ENCODE measurements at places on chromosomes 3 and 15. TPM values are rescaled to one million over a fixed set of nuclear protein-coding genes. Genes with fewer than 3 reads are reported as not detected.
A peak's percentile ranks its signal among the peaks of the same experiment; 100 is the strongest.

ATP13A4 gene
- 7.9 TPM for total RNA-seq

DNA sequence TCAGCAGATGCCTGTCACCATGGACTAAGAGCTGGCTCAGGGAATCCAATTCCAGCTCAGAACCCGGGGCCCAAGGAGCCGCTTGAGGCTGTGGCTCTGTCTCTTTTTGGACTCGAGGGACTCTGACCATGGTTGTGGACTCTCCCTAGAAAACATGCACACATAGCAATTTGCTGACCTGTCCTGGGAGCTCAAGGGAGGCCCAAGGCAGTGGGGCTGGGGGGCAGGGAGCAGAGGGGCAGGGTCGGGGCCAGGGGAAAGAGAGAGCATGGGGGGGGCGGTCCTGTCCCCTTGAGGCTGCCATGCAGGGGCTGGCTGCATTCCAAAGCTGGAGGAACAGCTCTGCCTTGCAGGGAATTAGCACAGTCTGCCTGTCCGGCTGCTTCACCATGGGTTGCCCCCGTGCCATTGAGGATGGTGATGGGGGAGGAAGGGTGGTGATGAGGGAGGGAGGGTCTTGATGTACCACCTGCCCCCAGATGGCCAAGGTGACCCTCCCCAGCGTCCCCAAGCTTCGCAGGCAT is 190.1 kb downstream of the GOLGA6L6 start:
- H3K27me3 ChIP-seq = no peaks in the 10 kb centered on the region
- H3K4me3 ChIP-seq = no peak overlapping the region
- H3K36me3 ChIP-seq = no peaks in the 10 kb centered on the region

GOLGA8Q gene
- 0.26 TPM for total RNA-seq

DNA sequence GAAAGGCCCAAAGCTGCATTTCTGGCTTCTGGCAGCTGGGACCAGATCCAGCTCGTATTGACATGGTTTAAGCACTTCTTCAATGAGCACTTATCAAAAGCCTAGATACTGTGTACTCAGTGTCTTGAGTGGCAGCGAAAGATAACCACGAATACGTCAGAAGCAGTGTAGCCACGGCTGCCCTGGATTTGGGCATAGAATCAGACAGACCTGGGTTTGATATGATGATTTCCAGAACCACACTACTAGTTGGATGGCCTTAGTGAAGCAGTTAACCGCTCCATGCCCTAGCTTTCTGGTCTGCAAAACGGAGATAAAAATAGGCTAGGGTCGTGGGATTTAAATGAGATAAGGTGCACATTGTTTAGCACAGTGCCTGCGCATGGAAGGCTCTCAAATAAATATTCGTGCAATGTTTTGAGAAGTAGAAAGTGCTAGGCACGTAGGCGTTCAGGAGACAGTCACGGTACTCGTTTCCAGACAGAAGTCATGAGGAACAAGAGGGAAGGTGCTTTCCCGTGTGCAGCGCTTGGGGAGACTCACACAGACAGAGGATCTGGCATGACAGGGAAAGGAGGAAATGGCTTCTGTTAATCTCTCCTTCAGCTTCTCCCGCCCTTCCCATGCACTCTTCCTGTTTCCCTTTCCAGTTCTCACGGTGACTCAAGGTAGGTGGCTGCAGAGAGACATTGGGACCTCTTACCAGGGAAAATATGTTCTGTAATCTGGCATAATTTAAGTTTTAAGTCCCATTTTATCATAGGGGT is 70.3 kb downstream of the CCNL1 start:
- H3K4me3 ChIP-seq = no peak overlapping the region
- DNase-seq = peak; percentile 52
- peaks cover 47% of the 10 kb centered on the region for H3K4me1 ChIP-seq
- H3K27me3 ChIP-seq = no peaks in the 10 kb centered on the region
- H3K27ac ChIP-seq = peak overlapping the region; percentile 100
- no peaks in the 10 kb centered on the region for H3K36me3 ChIP-seq

DNA sequence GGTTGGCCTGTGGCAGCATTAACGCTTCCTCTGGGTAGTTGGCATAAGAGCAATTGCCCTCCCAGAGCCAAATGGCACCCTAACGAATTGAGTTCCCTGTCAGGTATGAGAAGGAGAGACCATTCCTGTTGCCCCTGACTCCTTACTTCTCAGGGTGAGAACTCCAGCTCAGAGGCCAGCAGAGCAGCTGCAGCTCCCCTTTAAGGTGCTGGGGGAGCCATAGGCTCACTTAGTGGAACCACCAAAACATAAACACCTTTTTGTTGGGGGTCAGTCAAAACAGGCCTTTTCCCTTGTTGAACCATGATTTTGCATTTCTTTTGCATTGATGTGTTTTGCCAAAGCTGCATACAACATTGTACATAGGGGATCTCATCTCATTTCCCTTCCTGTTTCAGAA is 28.1 kb upstream of the LHFPL4 start:
- H3K27me3 ChIP-seq = no peaks in the 10 kb centered on the region
- H3K4me1 ChIP-seq = no peaks in the 10 kb centered on the region
- no peaks in the 10 kb centered on the region for H3K36me3 ChIP-seq
- DNase-seq = no peak

CIB2 gene
- 3.4 TPM for total RNA-seq

SPTSSB gene
- not detected for total RNA-seq

DNA sequence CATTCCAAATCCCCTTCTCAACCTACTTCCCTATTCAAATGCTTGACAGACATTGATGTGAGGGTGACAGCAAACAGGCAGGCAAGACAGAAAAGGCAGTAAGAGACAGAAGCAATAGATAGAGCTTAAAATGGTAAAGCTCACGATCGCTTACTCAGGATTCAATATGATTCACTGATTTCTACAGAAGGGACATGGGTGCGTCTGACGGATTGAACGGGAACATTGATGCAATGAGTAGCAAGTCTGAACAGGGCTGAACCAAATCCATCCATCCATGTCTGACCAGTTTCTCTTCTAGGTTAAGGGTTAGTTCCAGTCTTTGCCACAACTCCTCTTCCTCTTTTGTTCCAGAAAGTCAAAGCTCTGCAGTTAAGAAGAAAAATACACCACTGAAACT is 35.1 kb downstream of the P2RY1 start:
- no peaks in the 10 kb centered on the region for H3K36me3 ChIP-seq
- DNase-seq = peak; percentile 31
- no peak overlapping the region for H3K4me3 ChIP-seq
- H3K4me1 ChIP-seq = no peaks in the 10 kb centered on the region

GRCh38 chr3:169980055-169980454 is 13.4 kb downstream of the SEC62 start:
- H3K4me1 ChIP-seq = no peaks in the 10 kb centered on the region
- no peaks in the 10 kb centered on the region for H3K27me3 ChIP-seq
- peaks cover 32% of the 10 kb centered on the region for H3K36me3 ChIP-seq

GRCh38 chr15:29141308-29142128 is 128.1 kb downstream of the NSMCE3 start:
- no peaks in the 10 kb centered on the region for H3K36me3 ChIP-seq
- H3K27ac ChIP-seq = no peak overlapping the region
- no peak overlapping the region for H3K4me3 ChIP-seq
- no peak for DNase-seq
- H3K4me1 ChIP-seq = peaks cover 13% of the 10 kb centered on the region
- H3K27me3 ChIP-seq = no peaks in the 10 kb centered on the region

GRCh38 chr15:47027322-47027946 is 689.9 kb upstream of the SEMA6D start:
- no peak overlapping the region for H3K4me3 ChIP-seq
- H3K4me1 ChIP-seq = no peaks in the 10 kb centered on the region
- DNase-seq = no peak
- H3K27ac ChIP-seq = no peak overlapping the region

EFL1 gene
- 33.0 TPM for total RNA-seq

GRCh38 chr15:70200511-70201424 is 103.1 kb upstream of the TLE3 start:
- no peak overlapping the region for H3K4me3 ChIP-seq
- DNase-seq = no peak
- H3K27ac ChIP-seq = no peak overlapping the region

SLC28A1 gene
- total RNA-seq = 0.26 TPM

GRCh38 chr15:98728082-98728810 is 79.9 kb downstream of the IGF1R start:
- no peaks in the 10 kb centered on the region for H3K36me3 ChIP-seq
- no peak for DNase-seq
- no peak overlapping the region for H3K4me3 ChIP-seq
- no peaks in the 10 kb centered on the region for H3K27me3 ChIP-seq
- H3K27ac ChIP-seq = peak overlapping the region; percentile 86
- H3K4me1 ChIP-seq = peaks cover 72% of the 10 kb centered on the region

- H3K27ac ChIP-seq = no peak overlapping the region
- peaks cover 11% of the 10 kb centered on the region for H3K4me1 ChIP-seq
- no peaks in the 10 kb centered on the region for H3K27me3 ChIP-seq
- DNase-seq = no peak
- no peak overlapping the region for H3K4me3 ChIP-seq
- peaks cover 8% of the 10 kb centered on the region for H3K36me3 ChIP-seq
Measured at GRCh38 chr3:15096046-15096445, 2.9 kb downstream of the RBSN start.

DNA sequence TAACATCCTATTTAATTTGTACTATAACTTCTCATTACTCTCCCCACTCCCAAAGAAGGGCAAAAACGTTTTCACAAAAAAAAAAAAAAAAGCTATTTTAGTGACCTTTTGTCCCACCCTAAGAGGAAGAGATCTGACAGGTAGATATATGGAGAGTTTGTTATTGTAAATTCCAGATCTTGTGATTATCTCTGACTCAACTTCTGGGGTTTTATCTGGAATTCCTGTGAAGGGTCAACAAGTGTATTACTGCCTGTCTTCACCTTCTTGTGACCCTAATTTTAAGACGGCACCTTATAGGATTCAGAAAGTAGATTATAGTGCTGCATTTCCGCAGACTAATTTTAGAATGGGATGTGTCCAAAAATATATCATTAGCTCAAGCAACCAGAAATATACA is 205.9 kb upstream of the CDIN1 start:
- H3K4me3 ChIP-seq = no peak overlapping the region
- no peak for DNase-seq
- no peaks in the 10 kb centered on the region for H3K27me3 ChIP-seq
- H3K36me3 ChIP-seq = no peaks in the 10 kb centered on the region
- no peaks in the 10 kb centered on the region for H3K4me1 ChIP-seq

ECE2 gene
- 18.8 TPM for total RNA-seq

GRCh38 chr3:14520967-14521366 is 19.2 kb downstream of the GRIP2 start:
- H3K27me3 ChIP-seq = no peaks in the 10 kb centered on the region
- no peak overlapping the region for H3K27ac ChIP-seq
- no peak for DNase-seq
- H3K4me1 ChIP-seq = no peaks in the 10 kb centered on the region
- no peaks in the 10 kb centered on the region for H3K36me3 ChIP-seq

CSPG4 gene
- 13.8 TPM for total RNA-seq

GRCh38 chr3:160981217-160981938 is 123.8 kb downstream of the B3GALNT1 start:
- no peak overlapping the region for H3K27ac ChIP-seq
- DNase-seq = no peak
- H3K27me3 ChIP-seq = no peaks in the 10 kb centered on the region
- H3K4me3 ChIP-seq = no peak overlapping the region
- H3K4me1 ChIP-seq = no peaks in the 10 kb centered on the region

GRCh38 chr3:71025010-71025409 is 558.5 kb downstream of the FOXP1 start:
- peaks cover 27% of the 10 kb centered on the region for H3K4me1 ChIP-seq
- no peak for DNase-seq
- H3K36me3 ChIP-seq = no peaks in the 10 kb centered on the region

LRRC31 gene
- 0.78 TPM for total RNA-seq

PRR20G gene
- total RNA-seq = not detected

- H3K4me3 ChIP-seq = no peak overlapping the region
- H3K27ac ChIP-seq = peak overlapping the region; percentile 10
- no peaks in the 10 kb centered on the region for H3K27me3 ChIP-seq
- peak; percentile 58 for DNase-seq
Measured at GRCh38 chr3:6935970-6936369, 75.1 kb downstream of the GRM7 start.

TMIE gene
- not detected for total RNA-seq

- no peaks in the 10 kb centered on the region for H3K4me1 ChIP-seq
- DNase-seq = peak; percentile 54
- H3K36me3 ChIP-seq = no peaks in the 10 kb centered on the region
- peak overlapping the region; percentile 28 for H3K4me3 ChIP-seq
Measured at GRCh38 chr3:36907911-36908646, 36.8 kb downstream of the TRANK1 start.

DNA sequence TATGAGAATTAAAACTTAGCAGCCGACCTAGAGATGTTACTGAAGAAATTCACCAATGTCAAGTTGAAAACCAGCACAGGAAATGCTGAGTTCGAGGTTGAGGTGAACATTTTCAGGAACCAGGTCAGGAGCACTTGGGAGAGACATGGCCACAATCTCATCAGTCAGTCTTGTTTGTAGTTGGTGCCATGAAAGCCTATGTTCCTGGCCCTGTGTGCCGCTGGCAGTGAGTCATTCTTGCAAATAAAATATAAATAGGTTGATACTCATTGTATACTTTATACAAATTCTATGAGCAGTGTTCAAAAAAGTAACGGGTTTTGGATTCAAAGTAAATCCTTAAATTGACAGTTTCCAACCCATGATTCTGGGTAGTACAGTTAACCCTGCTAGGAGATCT is 1.5 kb upstream of the FSIP1 start:
- no peaks in the 10 kb centered on the region for H3K36me3 ChIP-seq
- H3K4me1 ChIP-seq = peaks cover 40% of the 10 kb centered on the region
- H3K27ac ChIP-seq = no peak overlapping the region

GRCh38 chr15:35507932-35508638 is 37.9 kb downstream of the DPH6 start:
- H3K4me3 ChIP-seq = no peak overlapping the region
- DNase-seq = no peak
- H3K27ac ChIP-seq = no peak overlapping the region
- H3K27me3 ChIP-seq = no peaks in the 10 kb centered on the region
- H3K36me3 ChIP-seq = no peaks in the 10 kb centered on the region
- peaks cover 6% of the 10 kb centered on the region for H3K4me1 ChIP-seq

RASGRF1 gene
- 3.6 TPM for total RNA-seq

- H3K27me3 ChIP-seq = no peaks in the 10 kb centered on the region
- H3K4me3 ChIP-seq = no peak overlapping the region
- no peaks in the 10 kb centered on the region for H3K4me1 ChIP-seq
- DNase-seq = no peak
- no peaks in the 10 kb centered on the region for H3K36me3 ChIP-seq
- no peak overlapping the region for H3K27ac ChIP-seq
Measured at GRCh38 chr3:16374047-16374934, 109.3 kb downstream of the OXNAD1 start.

GRCh38 chr15:90787881-90788280 is 70.7 kb downstream of the BLM start:
- H3K36me3 ChIP-seq = no peaks in the 10 kb centered on the region
- H3K27me3 ChIP-seq = no peaks in the 10 kb centered on the region
- no peak overlapping the region for H3K27ac ChIP-seq
- no peak overlapping the region for H3K4me3 ChIP-seq

DNA sequence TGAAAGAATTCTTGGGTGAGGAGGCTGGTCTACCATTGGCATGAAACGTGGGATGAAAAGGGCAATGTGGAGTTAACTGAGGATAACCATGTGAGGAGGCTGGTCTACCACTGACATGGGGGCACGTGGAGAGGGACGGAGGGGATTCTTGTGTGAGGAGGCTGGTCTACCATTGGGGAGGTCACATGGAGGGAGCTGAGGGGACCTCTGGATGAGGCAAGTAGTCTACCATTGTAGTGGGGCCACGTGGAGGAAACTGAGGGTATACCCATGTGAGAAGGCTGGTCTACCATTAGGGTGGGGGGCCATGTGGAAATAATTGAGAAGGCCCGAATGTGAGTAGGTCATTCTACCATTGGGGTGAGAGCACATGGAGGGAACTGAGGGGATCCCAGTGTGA is 154.1 kb downstream of the FBLN2 start:
- no peak overlapping the region for H3K4me3 ChIP-seq
- no peak for DNase-seq
- no peaks in the 10 kb centered on the region for H3K27me3 ChIP-seq
- no peak overlapping the region for H3K27ac ChIP-seq
- no peaks in the 10 kb centered on the region for H3K4me1 ChIP-seq

RAB6B gene
- total RNA-seq = 3.0 TPM

Measured in body of pancreas (tissue), 4 donors.